Left ventricle myocardium inferior (tissue), 1 donor: ENCODE measurements at places on chromosomes 7 and 10. TPM values are rescaled to one million over a fixed set of nuclear protein-coding genes. Genes with fewer than 3 reads are reported as not detected.

DNA sequence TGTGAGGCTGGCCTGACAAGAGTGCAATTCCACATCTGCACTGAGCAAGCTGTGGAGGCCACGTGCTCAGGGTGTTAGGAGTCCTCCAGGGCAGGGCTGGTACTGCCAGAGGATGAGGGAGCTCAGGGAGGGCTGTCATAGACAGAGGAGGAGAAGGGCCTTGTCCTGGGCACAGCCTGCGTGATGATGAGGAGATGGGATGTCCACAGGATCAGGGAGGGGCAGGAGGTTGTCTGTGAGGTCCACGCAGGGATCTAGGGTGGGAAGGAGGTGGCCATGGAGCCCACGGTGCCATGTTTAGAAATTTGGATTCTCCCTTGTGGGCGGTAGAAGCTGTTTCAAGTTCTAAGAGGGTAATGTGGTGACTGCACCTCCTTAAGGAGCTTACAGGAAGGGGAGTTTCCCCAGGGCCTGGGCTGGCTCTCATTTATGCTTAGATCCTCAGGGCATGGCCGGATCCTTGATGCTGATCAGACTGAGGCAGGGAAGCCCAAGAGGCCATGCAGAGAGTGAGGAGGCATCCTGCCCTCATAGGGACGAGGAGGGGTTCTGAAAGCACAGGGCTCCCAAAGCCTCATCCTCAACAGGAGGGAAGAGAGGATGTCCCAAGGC, 30.3 kb downstream of the CHAT start:
- peaks cover 83% of the 10 kb centered on the region for H3K27me3 ChIP-seq
- H3K36me3 ChIP-seq, result no peaks in the 10 kb centered on the region
- no peaks in the 10 kb centered on the region for H3K4me1 ChIP-seq
- no peak overlapping the region for H3K27ac ChIP-seq
- DNase-seq, result no peak

- no peak overlapping the region for H3K27ac ChIP-seq
- H3K36me3 ChIP-seq, result no peaks in the 10 kb centered on the region
- peaks cover 5% of the 10 kb centered on the region for H3K4me1 ChIP-seq
These were observed 66.4 kb downstream of the MYL10 start for GRCh38 chr7:101562531-101563197.

DNA sequence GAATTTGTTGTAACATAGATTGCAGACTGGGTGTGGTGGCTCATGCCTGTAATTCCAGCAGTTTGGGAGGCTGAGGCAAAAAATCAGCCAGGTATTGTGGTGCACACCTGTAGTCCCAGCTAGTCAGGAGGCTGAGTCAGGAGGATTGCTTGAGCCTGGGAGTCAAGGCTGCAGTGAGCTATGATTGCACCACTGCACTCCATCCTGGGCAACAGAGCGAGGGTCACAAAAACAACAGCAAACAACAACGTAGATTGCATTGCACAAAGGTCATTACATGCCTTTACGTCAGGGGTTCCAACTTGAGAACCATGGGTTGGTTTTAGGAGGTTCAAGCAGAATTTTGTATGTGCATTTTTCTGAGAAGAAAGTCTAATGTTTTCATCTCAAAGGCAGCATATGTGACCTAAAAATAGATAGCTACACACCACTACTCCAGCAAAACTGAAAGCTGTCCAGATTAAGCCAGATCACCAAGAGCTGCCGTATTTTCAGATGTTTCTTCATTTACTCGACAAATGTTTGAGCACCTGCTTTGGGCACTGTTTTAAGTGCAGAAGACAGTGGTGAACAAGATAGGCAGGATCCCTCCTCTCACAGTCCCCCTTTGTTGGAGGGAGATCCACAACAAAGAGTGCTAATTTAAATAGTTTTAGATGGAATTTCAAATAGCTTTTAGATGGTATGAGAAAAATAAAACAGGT, 28.3 kb upstream of the CYP26C1 start:
- peaks cover 6% of the 10 kb centered on the region for H3K36me3 ChIP-seq
- H3K27ac ChIP-seq, result no peak overlapping the region
- no peak for DNase-seq
- no peaks in the 10 kb centered on the region for H3K27me3 ChIP-seq
- H3K4me3 ChIP-seq, result no peak overlapping the region

GRCh38 chr7:145490356-145490755, 626.2 kb upstream of the CNTNAP2 start:
- no peak for DNase-seq
- H3K4me1 ChIP-seq, result no peaks in the 10 kb centered on the region
- H3K27me3 ChIP-seq, result no peaks in the 10 kb centered on the region
- H3K27ac ChIP-seq, result no peak overlapping the region
- no peak overlapping the region for H3K4me3 ChIP-seq

- no peak overlapping the region for H3K27ac ChIP-seq
- no peaks in the 10 kb centered on the region for H3K27me3 ChIP-seq
- no peak overlapping the region for H3K4me3 ChIP-seq
These were observed 34.3 kb upstream of the TMEM26 start for GRCh38 chr10:61487506-61487905.

The GIMAP8 gene
- 11.0 TPM for total RNA-seq

The FLNC gene
- 839 TPM for total RNA-seq

DNA sequence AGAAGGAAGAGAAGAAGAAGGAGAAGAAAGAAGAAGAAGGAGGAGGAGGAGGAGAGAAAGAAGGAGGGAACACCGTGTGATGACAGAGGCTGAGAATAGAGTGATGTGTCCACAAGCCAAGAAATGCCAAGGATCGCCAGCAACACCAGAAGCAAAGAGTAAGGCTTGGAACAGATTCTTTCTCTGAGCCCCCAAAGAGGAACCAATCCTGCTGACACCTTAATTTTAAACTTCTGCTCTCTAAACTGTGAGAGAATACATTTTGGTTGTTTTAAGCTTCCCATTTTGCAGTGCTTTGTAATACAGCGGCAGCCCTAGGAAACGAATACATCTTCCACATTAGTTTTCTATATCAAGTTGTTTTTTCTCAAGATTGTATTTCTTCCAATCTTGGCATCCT, 13.9 kb upstream of the WNT8B start:
- H3K36me3 ChIP-seq, result no peaks in the 10 kb centered on the region
- H3K27me3 ChIP-seq, result peaks cover 54% of the 10 kb centered on the region
- no peak overlapping the region for H3K4me3 ChIP-seq

DNA sequence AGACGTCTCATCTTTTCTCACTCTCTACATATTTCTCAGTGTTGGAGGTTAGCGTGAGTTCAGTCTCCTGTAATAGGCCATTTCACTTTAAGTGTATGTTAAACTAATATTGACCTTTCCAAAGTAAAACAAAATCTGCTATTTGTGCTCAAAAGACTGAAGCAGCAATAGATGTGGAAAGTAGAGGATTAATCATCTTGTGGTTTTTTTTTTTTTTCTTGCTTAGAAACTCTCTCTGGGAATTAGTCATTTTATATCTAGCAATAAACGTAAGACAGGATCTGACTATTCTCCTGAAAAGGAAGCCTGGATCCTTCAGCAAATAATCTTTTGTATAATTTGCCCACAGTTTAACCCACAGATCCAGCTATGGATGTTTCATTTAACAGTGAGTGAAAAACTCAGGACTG, 81.7 kb downstream of the NRP1 start:
- H3K27ac ChIP-seq, result peak overlapping the region; percentile 83
- peaks cover 93% of the 10 kb centered on the region for H3K36me3 ChIP-seq
- H3K4me1 ChIP-seq, result peaks cover 87% of the 10 kb centered on the region
- no peaks in the 10 kb centered on the region for H3K27me3 ChIP-seq
- H3K4me3 ChIP-seq, result no peak overlapping the region

DNA sequence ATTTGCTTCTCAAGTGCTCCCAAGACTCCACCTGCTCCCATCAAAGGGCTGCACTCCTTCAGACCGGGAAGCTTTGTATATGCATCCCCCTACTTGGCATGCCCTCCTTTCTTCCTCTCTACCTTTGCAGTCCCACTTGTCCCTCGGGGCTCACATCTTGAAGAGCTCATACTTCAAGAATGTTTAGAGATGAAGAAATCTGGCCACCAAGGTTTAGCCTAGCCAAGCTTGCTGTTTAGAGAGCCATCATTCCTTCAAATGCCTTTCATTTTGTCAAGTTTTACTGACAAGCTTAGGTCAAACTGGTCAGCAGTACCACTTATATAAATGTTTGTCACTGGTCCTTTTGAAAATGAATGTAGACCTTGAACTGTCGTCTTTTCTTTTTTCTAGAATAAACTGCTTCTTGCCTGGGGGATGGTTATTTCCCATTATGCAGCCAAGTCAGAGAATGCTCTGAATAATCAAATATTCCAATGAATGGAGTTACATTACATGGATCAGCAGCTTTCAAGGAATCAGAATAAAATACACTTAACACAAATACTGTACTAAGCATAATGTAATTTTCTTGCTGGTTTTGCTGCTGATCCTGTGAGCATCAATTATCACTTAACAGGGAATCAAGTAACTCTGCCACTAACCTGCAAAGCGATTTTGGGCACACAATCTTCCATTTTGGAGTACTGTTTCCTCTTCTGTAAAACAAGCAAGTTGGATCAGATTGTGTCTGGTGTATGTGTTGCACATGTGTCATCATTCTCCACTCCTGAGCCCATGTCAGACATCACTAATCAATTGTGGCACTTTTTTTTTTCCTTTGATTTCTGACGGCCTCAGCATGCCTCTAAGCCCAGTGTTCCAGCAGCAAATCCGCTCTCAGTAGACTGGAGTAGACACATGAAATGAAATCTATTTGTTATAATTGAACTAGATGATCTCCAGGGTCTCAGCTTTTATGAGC, 357.9 kb downstream of the PTEN start:
- peaks cover 14% of the 10 kb centered on the region for H3K4me1 ChIP-seq
- H3K4me3 ChIP-seq, result no peak overlapping the region
- DNase-seq, result no peak
- no peaks in the 10 kb centered on the region for H3K36me3 ChIP-seq
- H3K27me3 ChIP-seq, result no peaks in the 10 kb centered on the region

DNA sequence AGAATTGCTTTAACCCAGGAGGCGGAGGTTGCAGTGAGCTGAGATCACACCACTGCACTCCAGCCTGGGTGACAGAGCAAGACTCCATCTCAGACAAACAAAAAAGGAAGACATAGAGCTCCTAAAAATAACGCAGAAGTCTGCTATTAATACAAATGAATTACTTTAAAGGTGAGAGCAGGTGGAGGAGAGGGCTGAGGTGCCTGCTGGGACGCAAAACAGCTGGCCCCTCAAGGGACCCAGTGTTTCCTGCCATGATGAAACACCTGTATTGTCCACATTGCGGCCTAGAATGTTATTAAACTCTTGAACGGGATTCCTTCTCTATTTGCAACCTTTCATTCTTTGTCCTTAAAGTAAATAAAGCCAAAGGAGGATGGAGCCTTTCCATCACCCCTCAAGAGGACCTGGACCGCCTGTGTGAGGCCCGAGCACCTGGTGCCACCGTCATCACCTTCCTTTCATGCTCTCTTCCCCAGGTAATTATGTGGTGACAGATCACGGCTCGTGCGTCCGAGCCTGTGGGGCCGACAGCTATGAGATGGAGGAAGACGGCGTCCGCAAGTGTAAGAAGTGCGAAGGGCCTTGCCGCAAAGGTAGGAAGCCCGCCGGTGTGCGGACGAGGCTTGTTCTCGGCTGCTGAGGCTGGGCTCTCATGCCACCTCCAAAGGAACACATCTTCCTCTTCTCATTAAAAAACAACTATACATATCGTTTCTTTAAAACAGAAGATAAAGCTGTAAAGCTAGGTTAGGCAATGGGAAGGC, 136.7 kb downstream of the EGFR start:
- no peak overlapping the region for H3K4me3 ChIP-seq
- no peak overlapping the region for H3K27ac ChIP-seq
- peaks cover 64% of the 10 kb centered on the region for H3K36me3 ChIP-seq
- DNase-seq, result no peak
- H3K27me3 ChIP-seq, result no peaks in the 10 kb centered on the region

DNA sequence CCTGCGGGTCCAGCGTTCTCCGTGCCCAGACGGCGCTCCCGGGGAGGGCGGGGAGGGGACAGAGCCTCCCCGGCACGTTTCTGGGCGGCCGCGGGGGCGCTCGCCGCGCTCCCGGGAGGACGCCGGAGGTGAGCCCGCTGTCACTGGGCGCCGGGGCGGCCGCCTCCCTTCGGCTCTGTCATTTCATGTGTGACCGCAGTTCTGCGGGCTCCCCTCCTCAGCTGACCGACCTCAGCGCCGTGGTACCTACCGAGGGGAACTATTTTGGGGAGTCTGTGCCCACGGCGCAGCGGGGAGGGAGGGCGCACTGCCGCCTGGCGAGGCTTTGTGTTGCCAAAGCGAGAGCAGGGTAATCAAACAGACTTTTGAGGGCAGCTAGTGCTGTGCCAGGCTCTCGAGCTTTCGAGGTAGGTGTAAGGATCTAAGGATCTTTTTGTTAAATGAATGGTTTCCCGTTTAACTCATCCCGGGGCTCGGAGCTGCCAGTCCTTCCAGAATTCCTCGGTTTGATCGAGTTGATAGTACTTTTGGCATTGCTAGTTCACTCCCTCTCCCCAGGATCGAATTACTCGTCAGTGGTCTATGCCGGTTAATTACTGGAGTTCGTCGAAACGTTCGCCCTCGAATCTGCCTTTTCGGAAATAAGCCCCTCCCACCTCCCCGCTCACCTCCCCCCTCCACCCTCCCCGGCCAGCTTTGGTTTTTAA, 1.9 kb downstream of the ARID5B start:
- peaks cover 57% of the 10 kb centered on the region for H3K4me1 ChIP-seq
- peak overlapping the region; percentile 96 for H3K27ac ChIP-seq
- H3K36me3 ChIP-seq, result no peaks in the 10 kb centered on the region
- peak; percentile 48 for DNase-seq
- H3K27me3 ChIP-seq, result no peaks in the 10 kb centered on the region

- no peaks in the 10 kb centered on the region for H3K27me3 ChIP-seq
- H3K4me3 ChIP-seq, result no peak overlapping the region
- peaks cover 96% of the 10 kb centered on the region for H3K36me3 ChIP-seq
- DNase-seq, result no peak
- H3K27ac ChIP-seq, result peak overlapping the region; percentile 32
- H3K4me1 ChIP-seq, result peaks cover 13% of the 10 kb centered on the region
These were observed 35.5 kb downstream of the DLD start for GRCh38 chr7:107926481-107926880.

GRCh38 chr10:48792121-48792520, 107.4 kb downstream of the WDFY4 start:
- no peak overlapping the region for H3K4me3 ChIP-seq
- no peaks in the 10 kb centered on the region for H3K36me3 ChIP-seq
- H3K27ac ChIP-seq, result no peak overlapping the region
- no peak for DNase-seq
- H3K4me1 ChIP-seq, result peaks cover 21% of the 10 kb centered on the region

GRCh38 chr7:24456526-24457218, 116.6 kb upstream of the PALS2 start:
- no peak for DNase-seq
- no peaks in the 10 kb centered on the region for H3K36me3 ChIP-seq
- peaks cover 16% of the 10 kb centered on the region for H3K27me3 ChIP-seq
- no peak overlapping the region for H3K4me3 ChIP-seq
- no peak overlapping the region for H3K27ac ChIP-seq
- H3K4me1 ChIP-seq, result no peaks in the 10 kb centered on the region

DNA sequence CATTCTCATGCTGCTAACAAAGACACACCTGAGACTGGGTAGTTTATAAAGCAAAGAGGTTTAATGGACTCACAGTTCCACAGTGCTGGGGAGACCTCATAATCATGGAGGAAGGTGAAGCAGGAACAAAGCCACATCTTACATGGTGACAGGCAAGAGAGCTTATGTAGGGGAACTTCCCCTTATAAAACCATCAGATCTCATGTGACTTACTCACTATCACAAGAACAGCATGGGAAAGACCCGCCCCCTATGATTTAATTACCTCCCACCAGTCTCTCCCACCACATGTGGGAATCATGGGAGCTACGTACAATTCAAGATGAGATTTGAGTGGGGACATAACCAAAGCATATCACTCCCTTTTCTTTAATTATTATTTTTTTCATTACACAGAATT, 16.6 kb downstream of the COL28A1 start:
- no peaks in the 10 kb centered on the region for H3K36me3 ChIP-seq
- no peak for DNase-seq
- no peaks in the 10 kb centered on the region for H3K27me3 ChIP-seq
- H3K4me3 ChIP-seq, result no peak overlapping the region
- H3K4me1 ChIP-seq, result no peaks in the 10 kb centered on the region
